ENCODE measurements at places on chromosomes 6 and 20.

DNA sequence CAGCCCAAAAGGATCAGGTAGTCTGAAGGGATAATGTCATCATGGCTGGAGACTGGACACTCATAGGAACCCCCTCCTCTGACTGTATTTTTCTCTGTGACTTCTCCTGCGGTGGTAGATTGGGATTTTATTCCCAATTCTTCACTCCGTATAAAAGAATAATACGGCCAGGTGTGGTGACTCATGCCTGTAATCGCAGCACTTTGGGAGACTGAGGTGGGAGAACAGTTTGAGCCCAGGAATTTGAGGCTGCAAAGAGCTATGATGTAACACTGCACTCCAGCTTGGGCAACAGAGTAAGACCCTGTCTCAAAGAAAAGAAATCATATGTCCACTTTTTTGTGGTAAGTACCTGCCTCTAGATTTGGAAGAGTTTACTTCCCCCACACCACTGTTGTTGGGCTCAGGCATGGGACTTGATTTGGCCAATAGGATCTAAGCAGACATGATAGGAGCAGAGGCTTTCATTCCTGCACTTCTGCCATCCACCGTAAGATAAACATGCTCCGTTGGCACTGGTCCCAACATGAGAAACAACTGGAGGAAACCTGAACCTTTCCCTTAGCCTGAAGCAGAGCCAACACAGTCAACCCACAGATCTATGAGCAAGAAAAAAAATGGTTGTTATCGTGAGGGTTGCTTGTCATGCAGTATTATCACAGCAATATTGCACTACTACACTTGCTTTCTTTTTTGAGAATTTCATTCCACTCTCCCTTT, 82.0 kb downstream of the JPH2 start:
- peak; percentile 74 for DNase-seq

DNA sequence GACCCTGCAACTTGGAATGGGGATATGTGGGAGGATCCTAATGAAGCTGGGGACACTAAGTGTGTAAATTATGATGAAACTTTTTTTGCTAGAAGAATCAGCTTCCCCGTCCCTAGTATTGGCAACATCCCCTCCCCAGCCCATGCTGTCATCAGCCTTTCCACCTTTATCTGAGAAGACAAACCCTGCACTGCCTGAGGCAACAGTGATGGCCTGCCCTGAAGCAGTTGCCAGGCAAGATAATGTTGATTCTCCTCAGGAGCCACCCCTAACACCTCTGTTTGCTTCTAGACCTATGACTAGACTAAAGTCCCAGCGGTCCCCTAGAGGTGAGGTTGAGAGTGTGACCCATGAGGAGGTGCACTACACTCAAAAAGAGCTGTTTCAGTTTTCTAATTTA, 27.1 kb downstream of the MICA start:
- no peak for DNase-seq

- DNase-seq: no peak
These were observed 434.9 kb downstream of the TFAP2A start for GRCh38 chr6:9979996-9980395.

- DNase-seq: no peak
These were observed 50.1 kb downstream of the NUP153 start for GRCh38 chr6:17656644-17657043.

DNA sequence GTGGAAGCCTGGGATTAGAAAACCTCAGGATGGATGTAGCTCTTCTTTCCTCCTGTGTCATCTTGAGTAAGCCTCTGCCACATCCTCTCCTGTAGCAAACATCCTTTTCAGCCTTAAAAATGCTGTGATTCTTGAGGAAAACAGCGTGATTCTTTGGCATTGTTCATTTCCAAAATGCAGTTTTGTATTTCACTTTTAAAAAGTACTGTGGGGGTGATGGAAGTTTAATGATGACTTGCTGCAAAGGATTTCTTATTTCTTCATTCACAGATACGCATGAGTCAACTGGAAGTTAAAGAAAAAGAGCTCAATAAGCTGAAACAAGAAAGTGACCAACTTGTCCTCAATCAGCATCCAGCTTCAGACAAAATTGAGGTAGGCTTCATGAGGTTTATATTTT, 23.9 kb upstream of the SNRNP48 start:
- no peak for DNase-seq

GRCh38 chr20:17896193-17896723, 72.3 kb downstream of the SNX5 start:
- no peak for DNase-seq

- no peak for DNase-seq
These were observed 881.9 kb downstream of the QKI start for GRCh38 chr6:164296411-164296810.

GRCh38 chr6:114735025-114735735, 392.4 kb upstream of the HS3ST5 start:
- DNase-seq: no peak

GRCh38 chr6:107045826-107046675, 18.1 kb downstream of the MTRES1 start:
- no peak for DNase-seq

- DNase-seq: no peak
These were observed 93.0 kb downstream of the ADTRP start for GRCh38 chr6:11685481-11686093.

DNA sequence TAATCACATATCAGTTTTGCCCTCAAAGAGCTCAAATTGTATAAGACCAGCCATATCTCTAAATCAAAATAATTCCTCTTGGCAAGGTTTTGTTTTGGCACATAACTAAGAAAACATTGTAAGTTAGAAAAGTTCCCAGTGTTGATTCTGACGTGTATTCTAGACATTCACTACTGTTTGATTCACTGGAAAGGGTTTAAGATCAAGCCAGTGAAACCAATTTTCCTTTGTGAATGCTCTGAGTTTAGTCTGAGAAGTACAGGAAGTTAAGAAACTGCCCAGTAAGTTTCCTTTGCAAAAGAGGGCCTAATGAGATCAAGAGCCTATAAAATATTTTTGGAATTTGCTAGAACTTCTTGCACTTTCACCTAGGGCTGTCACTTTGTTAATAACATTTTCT, 143.0 kb downstream of the FNDC1 start:
- DNase-seq: no peak

DNA sequence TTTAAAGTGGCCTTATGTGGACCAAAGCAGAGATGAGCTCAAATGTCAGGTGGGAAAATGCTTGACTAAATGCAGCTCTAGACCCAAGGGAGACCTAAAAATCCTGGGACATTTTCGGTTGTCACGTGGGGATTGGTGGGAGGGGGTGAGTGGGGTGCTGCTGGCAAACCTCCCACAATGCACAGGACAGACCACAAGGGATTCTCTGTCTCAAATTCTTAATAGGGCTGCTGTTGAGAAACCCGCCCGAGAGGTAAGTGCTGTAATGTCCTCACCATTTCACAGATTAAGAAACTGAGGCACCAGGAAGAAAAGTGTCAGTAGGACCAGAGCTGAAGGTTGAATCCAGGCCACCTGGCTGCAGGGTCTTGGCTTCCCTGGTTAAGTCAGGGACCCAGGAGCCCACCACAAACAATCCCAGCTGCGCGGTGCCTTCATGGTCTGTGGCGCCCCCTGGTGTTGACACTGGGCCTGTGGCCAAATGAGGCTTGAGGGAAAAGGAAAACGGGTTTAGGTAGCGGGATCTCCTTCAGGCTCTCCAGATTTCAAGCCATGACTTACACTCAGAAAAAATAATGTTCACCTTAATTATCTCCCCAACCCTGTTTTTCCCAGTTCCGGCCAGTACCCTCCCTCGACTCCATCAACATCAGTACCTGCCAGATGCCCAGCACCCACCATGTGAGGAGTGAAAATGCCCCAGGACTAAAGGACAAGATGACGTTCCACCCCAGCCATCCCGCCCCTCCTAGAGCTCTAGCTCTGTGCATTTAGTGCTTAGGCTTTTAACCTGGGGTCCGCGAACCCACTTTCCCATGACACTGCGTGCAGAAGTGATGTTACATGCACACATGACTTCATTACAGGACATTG, 7.2 kb downstream of the HLA-G start:
- DNase-seq: no peak

GRCh38 chr20:20744170-20744725, 31.8 kb upstream of the RALGAPA2 start:
- DNase-seq: peak; percentile 69

DNA sequence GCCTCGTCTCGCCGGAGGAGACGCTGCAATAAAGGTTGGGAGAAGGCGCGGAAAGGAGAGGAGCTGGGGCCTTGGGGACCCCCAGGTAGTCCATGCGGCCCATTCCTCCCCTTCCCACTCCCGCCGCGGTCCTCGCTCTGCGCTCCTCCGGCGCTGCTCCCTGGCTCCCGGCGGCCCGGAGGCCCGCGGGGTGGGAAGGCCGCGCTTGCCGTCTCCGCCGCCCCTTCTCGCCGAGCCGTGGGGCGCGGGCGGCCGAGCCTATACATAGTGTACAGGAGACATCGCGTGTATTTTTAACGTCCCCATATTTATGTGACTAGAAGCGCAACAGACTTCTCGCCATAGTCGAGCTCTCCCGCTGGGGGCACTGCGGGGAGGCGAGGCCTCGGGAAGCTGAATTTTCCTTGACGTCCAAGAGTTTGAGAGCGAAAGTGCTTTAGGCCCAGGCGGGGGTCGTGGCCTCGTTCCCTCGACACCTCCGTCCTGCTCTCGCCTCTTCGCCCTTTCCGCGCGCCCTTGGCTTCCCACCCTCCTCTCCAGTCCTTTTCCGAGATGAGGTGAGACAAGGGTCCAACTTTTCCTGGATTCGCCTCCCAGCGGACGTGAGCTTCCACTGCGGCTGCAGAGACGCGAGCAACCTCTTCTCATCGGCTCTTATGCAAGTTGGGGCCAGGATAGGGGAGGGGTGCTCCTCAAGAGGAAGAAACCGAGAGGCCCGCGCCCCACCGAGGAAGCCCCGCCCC, 29.0 kb downstream of the SLC12A5 start:
- DNase-seq: no peak

GRCh38 chr20:35856866-35857265, 85.1 kb downstream of the PHF20 start:
- no peak for DNase-seq

DNA sequence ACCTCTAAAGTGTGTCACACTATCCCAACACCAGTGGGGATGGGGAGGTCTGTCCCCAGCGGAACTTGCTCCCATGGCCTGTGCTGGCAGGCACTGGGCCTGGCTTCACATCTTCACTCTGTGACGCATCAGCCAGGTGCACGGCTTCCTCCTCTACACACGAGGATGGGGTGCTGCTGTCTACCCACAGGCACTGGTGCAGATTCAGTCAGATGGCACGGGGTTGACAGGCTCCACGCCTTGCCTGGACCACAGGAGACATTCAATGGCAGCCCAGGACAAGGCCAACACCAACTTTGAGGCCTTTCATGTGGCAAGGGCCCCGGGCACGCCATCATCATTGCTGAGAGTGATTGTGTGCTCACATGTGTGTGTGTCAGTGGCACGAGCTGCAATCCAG, 92.4 kb downstream of the TMEM242 start:
- peak; percentile 92 for DNase-seq

Data from SHP77 (cell line).